ENCODE measurements at places on chromosomes 3 and 15.

DNA sequence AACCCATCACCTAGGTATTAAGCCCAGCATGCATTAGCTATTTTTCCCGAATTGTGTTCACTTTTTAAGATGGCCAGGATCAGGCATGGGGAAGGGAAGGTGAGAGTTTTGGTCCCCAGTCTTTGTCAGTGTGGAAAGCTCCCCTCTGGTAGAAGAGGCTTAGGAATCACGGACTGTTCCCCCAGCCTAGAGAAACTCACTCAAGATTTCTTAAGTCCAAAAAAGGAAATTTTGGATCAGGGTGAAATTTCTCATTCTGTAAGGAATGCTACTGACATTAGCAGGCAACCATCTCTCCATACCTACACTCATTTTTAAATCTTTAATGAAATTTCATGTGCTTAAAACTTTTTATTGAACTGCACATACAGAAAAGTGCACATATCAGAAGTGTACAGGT lies 70.3 kb upstream of the GALNT15 start:
- DNase-seq, result no peak

- DNase-seq, result no peak
These were observed 238.5 kb downstream of the WDR72 start for GRCh38 chr15:53520996-53521395.

- no peak for DNase-seq
These were observed 54.7 kb downstream of the ST8SIA2 start for GRCh38 chr15:92448370-92448769.

DNA sequence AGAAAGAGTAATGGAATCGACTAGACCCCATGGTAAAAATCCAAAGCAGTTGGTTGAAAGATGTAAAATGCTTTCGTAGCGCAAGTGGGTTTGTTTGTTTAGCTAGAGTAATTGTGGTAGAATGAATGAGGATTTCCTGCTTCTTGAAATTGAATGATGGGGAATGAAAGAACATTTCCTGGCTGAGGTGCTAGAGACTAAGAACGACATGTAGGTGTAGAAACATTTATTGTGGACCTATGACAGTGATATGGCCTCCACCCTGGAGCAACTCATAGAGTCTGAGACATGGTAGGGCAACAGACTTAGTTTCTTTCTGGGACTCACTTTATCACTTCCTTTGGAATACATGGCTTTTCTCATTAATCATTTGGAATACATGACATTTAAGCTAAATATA lies 467.6 kb upstream of the CFAP20DC start:
- DNase-seq, result no peak

GRCh38 chr15:81755626-81756025 lies 290.2 kb downstream of the MEX3B start:
- DNase-seq, result no peak

- DNase-seq, result no peak
These were observed 3.6 kb upstream of the SOX14 start for GRCh38 chr3:137760341-137761098.

GRCh38 chr3:46135475-46135874 lies 72.6 kb downstream of the CCR1 start:
- no peak for DNase-seq

DNA sequence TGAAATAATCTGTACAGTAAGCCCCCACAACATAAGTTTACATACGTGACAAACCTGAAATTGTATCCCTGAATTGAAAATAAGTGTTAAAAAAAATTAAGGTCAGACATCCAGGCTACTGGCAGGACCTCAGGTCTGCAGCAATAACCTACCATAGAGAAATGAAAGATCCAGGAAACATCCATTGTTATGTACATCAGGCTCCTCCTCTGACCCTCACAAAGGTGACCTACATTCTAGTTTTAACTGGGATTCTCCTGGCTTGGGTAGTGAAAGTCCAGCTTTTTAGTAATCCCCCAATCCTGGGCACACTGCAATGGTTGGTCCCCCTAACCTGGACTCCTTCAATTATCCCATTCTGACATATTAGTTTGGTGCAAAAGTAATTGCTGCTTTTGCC lies 749.6 kb upstream of the LMCD1 start:
- DNase-seq, result no peak

DNA sequence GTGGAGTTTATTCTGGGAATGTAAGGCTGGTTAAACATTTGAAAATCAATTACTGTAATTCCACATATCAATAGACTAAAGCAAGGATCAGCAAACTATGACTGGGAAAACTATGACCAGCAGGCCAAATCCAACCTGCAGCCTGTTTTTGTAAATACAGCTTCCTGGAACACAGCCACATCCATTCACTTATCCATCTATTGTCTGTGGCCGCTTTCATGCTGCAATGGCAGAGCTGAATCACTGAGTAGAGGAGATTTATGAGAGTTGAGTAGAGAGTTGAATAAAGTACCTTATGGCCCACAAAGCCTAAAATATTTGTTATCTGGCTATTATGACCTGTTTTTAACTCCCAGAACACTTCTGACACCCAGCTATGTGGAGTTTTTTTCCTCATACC lies 12.2 kb downstream of the MYLK start:
- no peak for DNase-seq

DNA sequence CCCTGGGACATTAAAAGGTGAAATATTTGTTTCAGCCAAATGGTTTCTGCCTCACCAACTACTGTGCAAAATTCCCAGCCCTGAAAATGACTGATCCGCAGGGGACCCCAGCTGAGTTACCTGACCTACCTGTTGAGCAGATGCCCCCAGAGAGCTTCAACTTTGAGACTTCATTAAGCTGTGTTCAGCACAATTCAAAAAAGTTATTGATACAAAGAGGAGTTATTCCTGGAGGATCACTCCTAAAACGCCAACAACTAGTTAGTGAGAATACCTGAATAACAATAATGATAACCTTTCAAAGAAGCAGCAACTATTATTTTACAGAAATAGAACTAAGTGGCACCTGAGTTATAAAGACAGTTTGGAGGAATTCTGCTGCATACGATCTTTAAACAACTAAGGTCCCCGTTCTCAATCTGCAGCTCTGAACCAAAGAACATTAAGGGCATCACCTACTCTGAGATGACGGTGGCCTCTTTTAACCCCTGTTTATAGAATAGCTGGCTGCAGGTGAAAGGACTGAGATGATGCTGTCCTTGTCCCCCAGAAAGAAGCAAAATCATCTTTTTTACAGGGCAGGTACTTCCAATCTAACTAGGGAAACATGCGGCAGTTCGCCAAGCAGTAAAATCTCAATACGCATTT lies 659 bp downstream of the GADL1 start:
- no peak for DNase-seq

DNA sequence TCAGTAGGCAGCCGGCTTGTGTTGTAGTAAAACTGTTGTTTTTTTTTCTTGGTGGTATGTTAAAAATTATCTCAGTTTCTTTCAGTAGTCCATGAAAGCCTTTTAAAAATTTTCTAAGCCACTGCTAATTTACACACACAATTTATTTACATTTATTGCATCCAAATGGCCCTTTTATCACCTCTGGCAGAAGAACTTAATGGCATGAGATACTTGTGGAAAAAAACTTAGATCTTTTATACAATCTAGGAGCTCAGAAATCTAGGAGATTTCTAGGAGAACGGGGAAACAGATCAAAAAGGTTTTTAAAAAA lies 1.4 kb downstream of the PPP2R3A start:
- no peak for DNase-seq

DNA sequence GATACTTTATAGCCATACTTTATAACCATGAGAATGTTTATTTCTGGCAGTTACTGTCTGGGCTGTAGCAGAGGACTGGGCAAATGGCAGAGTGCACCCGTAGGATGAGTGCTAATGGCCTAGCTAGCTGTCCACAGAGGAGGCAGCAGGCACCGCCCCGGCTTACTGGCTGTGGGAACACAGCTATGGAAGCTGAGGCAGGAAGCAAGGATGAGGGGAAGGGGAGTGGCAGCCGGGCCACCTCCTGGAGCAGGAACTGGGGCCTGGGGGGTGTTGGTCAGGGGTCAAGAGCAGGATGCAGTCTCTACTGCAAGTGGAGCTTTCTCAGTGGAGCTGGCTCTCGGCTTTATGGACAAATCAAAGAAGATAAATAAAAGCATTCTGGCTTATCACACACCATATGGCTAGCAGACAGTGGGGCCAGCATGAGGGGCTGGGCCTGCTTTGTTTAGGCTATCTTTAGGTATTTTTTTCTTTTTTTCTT lies 316.8 kb upstream of the CTDSPL start:
- DNase-seq, result no peak

- no peak for DNase-seq
These were observed 299.8 kb upstream of the CNTN4 start for GRCh38 chr3:1798711-1799405.

- DNase-seq, result no peak
These were observed 58.2 kb upstream of the TP63 start for GRCh38 chr3:189573004-189573403.

GRCh38 chr15:66390678-66391077 lies 4.0 kb downstream of the MAP2K1 start:
- DNase-seq, result no peak

DNA sequence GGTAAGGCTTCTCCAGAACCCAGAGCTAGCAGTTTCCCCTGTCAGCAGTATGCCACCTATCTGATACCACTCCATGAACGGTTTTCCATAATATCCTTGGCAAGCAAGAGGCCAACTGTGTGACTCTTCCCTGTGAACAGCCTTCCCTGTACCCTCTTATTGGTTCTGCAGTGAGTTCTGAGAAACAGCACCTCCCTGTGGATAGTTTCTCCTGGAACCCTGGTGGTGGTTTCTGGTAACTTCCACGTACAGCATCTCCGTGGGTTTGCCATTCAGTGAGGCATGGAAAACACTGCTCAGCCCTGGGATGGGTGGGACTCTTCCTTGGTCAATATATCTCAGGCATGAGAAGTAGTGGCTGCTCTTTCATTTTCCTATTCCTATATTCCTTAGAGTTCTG lies 19.4 kb upstream of the SERPINI2 start:
- DNase-seq, result peak; percentile 0

DNA sequence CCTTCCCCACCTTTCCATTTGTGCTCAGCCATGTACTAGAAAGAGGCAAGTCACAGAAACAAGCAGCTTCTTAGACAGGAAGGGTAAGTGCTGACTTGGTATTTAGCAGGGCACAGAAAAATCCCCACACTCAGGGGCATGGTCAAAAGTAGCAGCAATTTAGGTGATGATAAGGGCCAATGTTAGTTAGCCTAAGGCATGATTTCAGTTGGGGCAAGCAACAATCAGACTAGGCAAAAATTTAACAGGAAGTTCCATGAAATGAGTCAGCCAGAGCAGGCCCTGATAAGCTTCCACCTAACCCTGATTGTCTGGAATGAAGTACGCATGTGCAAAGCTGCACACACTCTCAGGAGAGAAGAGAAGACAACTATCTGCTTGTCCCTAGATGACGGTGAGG lies 423.4 kb upstream of the UBE2E2 start:
- DNase-seq, result no peak

DNA sequence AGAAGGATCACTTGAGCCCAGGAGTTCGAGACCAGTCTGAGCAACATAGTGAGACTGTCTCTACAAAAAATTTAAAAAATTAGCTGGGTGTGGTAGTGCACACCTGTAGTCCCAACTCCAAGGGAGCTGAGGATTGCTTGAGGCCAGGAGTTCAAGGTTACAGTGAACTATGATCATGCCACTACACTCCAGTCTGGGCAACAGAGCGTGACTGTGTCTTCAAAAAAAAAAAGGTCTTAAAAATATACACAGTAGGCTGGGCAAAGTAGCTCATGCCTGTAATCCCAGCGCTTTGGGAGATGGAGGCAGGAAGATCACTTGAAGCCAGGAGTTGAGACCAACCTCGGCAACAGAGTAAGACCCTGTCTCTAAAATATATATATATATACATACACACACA lies 11.2 kb upstream of the CAMK1 start:
- DNase-seq, result no peak

DNA sequence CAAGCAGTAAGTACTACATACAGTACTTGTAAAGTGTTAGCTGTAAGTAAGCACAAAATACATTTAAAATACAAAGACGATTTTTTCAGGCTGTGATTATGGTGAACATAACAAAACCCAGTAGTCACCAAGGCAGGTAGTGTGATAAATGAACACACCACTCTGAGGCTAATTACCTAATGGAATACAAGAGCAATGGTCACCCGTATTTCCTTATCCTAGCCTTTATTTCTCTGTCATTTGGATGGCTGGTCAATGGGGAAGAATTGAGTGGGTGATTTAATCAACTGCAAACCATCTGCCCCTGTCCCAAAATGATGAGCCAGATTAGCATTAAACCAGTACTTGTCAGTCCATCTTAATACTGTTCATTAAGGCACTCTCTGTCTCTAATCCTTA lies 89.2 kb upstream of the CGNL1 start:
- DNase-seq, result no peak

DNA sequence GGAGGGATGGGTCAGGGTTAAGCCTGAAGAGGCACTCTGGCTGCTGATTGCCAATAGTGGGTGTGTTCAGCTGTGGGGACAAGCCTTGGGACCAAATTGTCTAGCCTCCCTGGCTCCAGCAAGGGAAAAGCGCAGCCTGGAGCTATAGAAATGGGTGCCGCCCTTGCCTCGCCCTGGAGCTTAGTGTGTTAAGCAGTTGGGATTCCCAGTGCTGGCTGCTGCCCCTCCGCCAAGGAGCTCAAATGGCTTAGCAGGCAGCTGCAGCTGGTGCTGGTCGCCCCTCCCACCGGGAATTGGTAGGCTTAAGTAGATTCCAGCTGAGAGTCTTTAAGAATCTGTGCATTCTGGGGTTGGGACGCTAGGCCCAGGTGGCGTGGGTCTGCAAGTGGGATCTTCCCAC lies 662.9 kb upstream of the TBL1XR1 start:
- no peak for DNase-seq

DNA sequence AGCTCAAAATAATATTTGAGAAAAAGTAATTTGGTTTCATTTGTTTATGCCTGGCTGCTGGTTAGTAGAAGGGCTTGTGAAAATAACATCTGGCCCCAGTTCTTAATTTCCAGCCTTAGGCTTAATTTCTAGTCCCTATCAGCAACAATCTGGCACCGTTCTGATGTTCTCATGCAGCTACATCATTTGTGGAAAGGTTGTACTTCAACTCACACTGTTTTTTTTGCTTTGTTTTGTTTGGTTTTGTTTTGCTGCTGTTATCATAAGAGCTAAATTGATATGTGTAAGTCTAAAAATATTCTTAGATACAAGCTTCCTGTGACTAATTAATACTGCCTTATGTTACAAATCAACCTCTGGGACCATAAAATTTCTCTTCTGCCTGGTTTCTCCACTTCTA lies 8.9 kb downstream of the CPA3 start:
- no peak for DNase-seq

- no peak for DNase-seq
These were observed 21.9 kb downstream of the ACAA1 start for GRCh38 chr3:38114875-38115644.
